GM12864 (cell line): ENCODE measurements at places on chromosomes 7 and 10.

DNA sequence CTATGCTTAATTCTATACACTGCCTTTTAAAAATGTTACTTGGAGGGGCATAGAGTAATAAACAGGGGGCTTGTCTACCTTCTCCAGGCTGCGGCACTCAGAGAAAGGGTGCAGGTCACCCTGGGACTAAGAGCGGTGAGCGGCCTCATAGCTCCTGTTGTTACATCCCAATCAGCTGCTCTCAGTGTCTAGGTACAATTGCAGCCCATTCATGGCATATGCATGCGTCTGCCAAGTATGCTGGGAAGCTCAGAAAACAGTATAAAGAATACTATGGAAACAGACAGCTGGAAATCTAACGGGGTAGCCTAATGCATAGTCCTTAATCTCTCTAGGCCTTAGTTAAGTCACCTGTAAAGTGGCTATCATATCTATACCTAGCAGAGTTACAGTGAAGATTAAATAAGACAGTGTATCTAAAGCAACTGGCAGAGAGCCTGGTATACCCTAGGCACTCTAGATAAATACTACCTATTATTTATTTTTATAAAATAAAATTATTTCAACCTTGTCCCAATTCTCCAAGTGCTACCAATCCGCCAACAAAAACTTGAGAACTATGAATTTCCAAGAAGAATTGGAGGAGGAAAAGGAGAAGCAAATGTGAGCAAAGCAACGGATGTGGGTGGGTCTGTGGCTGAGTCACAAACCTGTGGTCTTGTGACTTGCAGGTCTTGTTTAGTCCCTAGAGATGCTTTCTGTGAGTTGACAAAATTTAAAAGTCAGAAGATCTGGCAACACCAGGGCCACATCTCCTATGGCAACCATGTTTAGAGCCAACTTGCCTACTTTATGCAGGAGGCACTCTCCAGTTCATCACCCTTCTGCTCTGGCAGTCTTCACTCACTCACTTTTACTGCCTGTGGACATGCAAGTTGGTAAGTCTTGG lies 183.0 kb downstream of the RAPGEF5 start:
- DNase-seq = peak; percentile 33

DNA sequence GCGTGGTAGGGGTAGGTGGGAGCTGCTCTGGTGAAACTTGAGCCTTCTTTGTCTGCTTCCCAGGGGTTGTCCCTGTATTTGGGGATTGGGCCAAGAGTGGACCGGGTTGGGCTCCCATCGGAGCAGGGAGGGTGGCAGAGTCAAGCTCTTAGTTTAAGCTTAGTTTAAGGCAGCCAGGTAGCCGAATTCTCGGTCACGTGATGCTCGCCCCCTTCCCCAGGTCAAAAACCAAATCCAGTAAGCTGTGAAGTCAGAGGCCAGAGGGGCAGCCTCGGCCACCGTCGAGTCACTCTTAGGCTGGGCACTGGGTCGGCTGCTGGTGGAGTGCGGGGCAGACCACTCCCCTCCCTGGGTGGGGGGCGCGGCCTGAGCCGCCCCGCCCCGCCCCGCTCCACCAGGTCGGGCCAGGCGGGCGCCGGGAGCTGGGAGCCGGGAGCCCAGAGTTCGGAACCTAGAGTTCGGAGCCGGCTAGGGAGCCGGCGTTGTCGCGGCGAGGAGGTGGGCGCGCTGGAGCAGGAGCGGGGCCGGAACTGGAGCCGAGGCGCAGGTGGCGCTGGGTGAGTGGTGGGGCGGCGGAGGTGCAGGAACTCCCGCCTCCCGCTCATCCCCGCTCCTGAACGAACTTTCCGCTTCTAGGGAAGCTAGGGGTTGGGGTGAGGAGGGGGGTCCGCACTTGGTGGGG lies 2.8 kb upstream of the LZTS2 start:
- no peak for DNase-seq

DNA sequence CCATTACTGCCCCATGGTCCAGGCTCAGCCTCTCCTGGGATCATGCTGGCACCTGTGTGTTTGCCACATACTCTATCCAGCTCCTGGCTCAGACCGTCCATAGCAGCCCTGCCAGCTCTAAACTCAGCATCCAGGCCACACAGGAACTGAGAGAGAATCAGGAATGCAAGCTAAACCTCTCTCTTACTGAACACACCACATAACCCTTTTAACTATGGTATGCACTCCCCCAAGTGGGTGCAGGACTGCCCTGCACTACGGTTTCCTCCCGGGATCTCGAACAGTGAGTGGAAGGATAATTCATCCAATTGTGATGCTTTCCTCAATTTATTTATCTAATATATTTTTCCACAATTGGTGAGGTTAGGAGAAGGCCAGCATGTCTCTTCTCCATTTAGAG lies 17.1 kb upstream of the ZNF800 start:
- DNase-seq = no peak

DNA sequence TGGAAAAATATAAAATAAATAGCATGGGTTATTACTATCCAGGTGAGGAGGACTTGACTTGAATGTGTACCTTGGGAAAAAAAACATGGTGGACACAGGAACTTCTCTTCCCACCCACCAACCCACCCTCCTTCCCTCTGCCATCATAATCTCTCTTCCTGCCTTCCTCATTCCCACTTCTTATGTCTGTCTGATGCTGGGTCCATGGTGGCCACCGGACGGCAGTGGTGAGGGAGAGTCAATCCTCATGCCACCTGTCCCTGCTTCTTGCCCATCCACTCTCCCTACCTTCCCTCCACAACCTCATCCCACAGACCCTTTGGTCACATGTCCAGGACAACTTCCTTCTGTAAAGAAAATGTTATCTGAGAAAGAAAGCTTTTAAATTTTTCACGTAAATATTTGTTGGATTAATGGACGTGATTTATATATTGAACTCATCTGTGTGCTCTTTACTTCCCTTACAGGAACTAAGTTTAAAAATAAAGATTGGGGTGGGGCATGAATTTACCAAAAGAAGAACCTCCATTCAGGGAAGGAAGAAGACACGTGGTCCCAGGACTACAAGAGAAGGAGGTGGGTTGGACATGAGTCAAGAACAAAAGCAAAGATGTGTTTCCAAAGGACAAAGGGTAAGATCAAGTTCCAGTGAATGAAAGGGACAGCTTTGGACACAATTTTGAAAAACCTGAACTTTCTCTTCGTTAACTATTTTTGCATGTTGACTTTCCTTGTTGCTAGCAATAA lies 104.5 kb downstream of the PIP4K2A start:
- DNase-seq = no peak

DNA sequence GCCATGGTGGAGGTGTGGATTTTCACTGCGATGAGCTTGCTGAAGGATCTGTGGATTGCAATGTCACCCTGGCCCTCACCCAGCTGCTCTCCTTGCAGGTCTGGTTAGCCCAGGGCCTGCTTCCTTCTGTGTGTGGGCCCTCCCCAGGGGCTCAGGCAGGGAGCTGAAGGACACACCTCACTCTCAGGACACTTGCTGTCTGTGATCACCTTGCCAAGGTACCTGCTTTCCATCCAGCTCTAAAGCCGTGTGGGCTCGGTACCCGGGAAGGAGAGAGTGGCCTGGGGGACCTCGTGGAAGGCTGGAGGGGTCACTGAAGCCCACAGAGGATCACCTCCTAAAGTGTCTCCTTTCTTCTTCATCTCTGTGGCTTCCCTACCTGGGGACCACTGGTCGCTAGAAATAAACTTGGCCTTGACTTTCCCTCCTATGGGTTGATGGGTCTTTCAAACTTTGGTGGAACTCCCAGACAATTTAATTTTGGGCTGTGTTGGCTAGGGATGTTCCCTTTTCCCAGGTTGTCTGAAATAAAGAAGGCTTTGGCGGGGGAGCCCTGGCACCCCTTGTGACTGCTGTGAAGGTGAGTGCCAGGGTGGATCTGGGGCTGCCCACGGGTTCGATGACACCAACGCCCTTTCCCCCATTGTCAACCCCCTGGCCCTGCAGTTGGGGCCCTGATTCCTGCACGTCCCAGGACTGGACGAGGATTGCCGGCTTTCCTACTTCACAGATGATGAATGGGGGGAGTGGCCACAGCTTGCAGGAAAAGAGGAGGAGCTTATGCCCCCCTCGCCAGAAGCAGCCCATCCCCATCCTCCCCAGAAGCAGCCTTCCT lies 331.0 kb downstream of the ADARB2 start:
- no peak for DNase-seq

DNA sequence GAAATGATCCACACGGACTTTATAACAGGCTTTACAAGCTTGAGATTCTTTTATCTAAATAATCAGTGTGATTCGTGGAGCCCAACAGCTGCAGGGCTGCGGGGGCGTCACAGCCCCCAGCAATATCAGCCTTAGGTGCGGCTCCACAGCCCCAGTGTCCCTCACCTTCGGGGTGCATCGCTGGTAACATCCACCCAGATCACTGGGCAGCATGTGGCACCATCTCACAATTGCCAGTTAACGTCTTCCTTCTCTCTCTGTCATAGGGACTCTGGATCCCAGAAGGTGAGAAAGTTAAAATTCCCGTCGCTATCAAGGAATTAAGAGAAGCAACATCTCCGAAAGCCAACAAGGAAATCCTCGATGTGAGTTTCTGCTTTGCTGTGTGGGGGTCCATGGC lies 155.6 kb downstream of the EGFR start:
- no peak for DNase-seq

GRCh38 chr10:105473170-105473569 lies 832.1 kb downstream of the SORCS3 start:
- DNase-seq = no peak

DNA sequence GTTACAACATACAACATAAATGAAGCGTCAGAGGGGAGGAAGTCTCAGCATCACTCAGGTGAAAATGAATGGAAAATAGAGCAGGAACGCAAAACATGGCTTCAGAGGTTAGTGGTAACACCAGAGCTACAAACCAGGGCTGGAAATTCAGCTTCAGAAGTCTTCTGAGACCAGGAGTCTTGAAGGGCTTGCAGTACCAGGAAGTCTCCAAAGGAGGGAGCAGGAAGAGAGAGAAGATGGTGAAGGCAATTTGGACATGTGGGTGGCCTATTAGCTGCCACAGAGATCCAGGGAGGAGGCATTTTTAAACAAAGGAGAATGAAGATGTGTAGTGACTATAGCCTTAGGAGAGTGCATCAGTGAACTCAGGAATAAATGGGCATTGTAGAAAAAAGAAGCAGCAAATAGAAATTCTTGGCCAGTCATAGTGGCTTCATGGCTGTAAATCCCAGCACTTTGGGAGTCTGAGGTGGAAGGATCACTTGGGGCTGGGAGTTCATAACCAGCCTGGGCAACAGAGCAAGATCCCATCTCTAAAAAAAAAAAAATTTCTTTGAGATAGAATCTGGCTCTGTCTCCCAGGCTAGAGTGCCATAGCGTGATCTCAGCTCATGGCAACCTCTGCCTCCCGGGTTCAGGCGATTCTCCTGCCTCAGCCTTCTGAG lies 9.3 kb upstream of the TET1 start:
- DNase-seq = peak; percentile 33

- no peak for DNase-seq
These were observed 43.4 kb downstream of the ZNRF2 start for GRCh38 chr7:30327813-30328212.

- DNase-seq = no peak
These were observed 58.4 kb upstream of the FZD8 start for GRCh38 chr10:35700487-35700882.

GRCh38 chr7:95320651-95321050 lies 3.7 kb downstream of the PON1 start:
- DNase-seq = no peak

DNA sequence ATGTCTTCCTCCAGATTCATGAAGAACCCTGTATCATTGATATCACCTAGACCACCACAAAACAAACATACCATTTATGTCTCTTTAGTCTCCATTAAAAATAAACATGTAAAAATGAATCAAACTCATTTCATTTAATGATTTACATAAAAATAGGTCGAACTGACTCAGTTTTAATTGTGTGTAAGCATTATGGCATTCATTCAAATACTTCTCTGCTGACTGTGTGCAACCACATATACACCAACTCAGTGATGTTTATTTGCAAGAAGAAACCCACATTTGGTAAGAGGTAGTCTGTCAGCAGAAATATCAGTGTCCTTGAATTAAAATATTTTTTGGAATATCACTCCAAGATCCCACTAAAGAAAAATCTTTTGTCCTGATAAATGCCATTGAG lies 30.5 kb downstream of the ABCB1 start:
- no peak for DNase-seq

DNA sequence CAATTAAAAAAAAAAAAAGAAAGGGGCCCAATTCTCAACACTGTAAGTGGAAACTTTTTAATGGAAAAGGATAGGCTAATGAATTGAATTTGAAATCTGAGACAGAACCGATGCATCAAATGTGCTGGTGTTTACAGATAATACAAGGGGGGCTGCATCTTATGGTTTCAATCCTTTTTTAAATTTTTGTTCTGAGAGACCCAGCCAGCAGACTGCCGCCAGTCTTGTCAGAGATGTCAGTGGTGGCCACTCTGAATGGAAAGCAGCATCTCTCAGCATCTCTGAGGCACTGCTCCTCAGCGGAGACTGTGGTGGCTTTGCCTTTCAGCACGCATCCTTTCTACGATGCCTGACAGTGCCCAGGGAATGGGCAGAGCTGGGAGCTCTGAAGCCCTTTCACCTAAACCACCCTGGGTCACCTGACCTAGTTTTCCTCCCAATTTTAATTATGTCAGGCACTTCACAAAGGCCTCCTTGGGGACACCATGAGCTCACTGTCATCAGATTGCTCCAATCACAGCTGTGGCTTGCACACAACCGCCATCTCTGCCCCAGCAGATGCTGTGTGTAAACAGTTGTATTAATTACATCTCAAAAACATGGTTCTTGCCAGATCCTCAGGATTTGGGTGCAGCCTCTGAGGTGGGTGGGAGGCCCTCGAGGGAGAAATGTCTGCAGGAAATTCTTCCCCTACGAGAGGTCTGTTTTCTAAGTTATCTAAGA lies 81.2 kb downstream of the EGFR start:
- no peak for DNase-seq

GRCh38 chr7:135317676-135318325 lies 84.2 kb downstream of the STRA8 start:
- DNase-seq = no peak

- DNase-seq = no peak
These were observed 880.6 kb downstream of the LRMDA start for GRCh38 chr10:76311752-76312636.

- DNase-seq = no peak
These were observed 313.9 kb downstream of the BMPER start for GRCh38 chr7:34219153-34219718.

- no peak for DNase-seq
These were observed 269.1 kb downstream of the TSPAN12 start for GRCh38 chr7:120588862-120589261.

- no peak for DNase-seq
These were observed 36.9 kb upstream of the VSIR start for GRCh38 chr10:71810048-71810750.

DNA sequence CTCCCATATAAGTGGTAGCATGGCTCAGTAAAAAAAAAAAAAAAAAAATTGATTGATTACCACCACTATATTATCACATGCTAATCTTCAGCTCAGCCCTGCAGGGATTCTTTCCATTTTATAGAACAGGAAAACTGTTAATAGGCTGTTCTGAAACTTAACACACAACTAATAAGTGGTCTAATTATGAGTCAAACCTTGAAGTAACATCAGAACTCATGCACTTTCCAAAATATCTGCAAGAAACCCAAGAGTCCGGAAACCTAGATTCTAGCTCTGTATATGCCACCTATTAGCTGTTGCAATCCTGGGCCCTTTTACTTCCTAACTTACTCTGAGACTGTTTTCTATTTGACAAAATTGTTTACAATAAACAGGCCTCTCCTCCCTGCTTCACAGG lies 23.9 kb downstream of the SEM1 start:
- DNase-seq = no peak

GRCh38 chr7:47581804-47582763 lies at the start of gene TNS3:
TNS3 (minus strand) TSS chr7:47582111; CDS start chr7:47439636, 142,475 bp downstream.
- no peak for DNase-seq
